Activated T-cell treated with anti-CD3 and anti-CD28 coated beads for 48 hours (primary cell): ENCODE measurements at places on chromosomes 1 and 21.
A peak's percentile ranks its signal among the peaks of the same experiment; 100 is the strongest.

DNA sequence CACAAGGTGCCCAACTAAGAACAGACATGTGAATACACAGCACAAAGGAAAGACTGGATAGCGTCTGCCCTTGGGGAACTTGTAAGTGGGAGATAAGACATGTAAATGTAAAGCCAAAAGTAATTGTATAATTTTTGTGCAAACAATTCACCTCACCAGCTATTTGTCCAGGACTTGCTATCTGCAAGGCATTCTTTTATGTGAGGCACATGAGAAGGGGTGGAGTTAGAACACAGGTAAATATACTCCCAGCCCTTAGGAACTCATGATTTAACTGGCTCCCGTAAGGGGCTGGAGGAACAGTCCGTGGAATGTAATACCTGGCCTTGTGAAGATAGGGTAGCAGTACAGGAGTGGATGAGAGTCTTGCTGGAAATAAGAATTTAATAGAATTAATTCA lies 61.3 kb downstream of the CDK18 start:
- no peak for DNase-seq

DNA sequence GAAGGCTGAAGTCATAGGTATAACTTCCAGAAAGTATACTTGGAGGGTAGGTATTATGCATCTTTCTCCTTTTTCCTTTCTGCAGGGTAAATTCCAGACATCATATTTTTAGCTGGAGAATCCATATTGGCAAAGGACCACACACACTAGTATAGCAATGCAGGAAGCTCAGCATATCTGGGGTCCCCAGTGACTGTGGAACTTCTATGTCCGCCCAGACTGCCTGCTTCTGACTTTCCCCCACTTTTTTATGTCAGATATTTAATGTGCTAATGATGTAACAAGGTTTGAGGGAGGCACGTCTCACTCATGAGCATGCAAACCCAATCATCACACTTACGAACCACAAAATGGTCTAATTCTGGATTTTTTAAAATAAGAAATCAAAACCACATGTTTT lies 90.4 kb downstream of the BACH1 start:
- no peak for DNase-seq

DNA sequence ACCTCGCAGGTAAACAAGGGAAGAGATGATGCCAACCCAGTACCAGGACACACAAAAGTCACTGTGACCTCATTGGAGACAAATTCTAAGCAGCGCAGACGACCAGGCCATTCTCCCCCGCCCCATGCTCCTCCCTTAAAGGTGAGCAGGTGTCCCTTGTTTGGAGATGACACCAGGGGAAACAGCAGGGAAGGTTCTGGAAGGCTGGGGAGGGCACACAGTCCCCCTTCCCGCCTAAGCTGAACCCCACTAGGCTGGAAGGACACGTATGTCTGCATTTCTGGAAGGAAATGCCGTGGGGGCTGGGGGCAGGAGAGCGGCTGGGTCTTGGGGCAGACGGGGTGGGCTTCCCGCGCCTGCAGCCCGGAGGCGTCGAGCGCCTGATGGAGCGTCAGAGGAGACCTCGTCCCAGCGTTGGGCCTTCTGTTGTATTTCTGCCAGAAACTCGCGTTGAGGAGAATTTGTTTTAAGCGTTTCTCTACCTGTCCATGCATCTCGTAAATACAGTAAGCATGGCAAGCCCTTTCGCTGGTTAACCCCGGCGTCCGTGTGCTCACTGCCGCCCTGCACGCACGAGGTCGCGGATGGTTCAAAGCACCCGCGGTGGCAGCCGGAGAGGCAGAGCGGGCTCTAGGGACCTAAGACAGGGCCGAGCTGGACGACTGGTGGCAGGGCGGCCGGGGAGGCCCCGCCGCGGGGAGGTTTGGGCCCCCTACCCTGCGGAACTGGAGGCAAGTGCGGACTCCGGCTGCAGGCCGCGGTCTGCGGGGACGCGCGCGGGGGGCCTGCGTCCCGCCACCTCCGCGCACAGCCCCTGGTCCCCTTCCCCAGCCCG lies 1.2 kb upstream of the LHX4 start:
- no peak for DNase-seq

DNA sequence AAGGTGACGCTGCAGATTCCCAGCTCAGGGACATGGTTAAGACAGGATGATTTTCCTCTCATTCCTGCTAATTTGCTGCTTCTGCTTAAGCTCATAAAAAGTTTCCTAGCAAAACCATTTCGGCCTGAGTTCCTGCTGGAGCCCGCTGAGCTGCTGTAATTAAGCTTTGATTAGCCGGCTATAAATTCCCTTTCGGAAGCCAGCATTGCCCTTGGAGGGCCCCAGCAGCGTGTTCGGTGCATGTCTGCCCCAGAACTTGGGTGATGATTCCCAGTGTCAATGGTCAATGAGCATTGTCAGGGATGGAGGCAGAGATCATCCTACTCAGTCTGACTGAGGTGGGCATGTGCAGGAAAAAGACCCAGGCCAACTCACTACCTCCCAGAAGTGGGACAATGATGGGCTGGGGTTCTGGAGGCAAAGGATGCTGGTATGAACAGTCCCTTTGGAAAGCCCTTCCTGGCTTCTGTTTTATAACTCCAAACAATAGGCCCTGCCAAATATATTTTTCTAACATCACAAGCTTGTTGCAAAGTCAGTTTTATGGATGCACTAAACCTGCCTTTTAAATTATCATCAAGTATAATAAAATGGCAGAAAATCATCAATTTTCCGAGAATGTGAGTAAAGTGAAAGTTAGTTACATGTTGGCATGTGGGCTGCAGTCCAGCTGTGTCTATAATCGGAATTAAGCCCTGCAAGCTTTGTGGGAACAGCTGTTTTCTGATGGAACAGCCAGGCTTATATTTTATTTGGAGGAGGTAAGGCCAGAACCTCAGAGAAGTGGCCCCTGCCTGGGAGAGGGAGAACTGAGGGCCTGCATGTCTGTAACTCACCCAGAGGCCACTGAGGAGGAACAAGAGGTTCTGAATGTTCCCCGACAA lies 257.1 kb downstream of the GRIK3 start:
- no peak for DNase-seq

GRCh38 chr21:31543191-31543590 lies 116.3 kb upstream of the SOD1 start:
- DNase-seq: no peak

- no peak for DNase-seq
Measured at GRCh38 chr1:185257950-185258208, 59.2 kb downstream of the IVNS1ABP start.

DNA sequence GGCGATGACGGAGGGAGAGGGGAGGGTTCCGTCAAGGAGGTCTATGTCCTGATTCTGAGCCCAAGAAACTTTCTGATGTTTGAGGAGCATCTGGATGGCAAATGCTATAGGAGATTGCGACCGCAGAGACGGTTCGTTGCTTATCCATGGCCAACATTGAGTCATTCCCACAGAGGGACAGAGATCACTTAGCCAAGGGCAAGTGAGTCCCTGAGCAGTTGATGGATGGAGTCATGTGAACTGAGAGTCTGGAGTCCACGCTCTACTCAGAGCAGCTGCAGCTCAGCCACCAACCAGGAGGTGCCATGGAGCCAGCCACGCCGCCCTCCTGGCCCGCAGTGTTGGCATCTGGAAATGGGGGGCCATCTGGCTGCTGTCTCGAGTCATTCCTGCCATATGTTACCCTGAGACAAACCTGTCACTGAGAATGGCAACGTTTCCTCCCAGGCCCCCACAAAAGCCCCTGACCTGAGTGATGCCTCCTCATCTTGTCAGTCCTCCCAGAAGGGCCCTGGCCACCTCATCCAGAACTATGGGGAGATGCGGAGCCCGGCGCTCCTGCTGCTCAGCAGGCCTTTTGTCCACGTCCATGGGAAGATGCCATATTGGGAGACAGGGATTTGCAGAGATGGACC lies 58.6 kb downstream of the ATP5PO start:
- DNase-seq: no peak

GRCh38 chr1:180533266-180533987 lies 25.3 kb upstream of the OVAAL start:
- peak; percentile 56 for DNase-seq

- DNase-seq: no peak
Measured at GRCh38 chr1:157042846-157043245, 2.7 kb downstream of the ARHGEF11 start.

DNA sequence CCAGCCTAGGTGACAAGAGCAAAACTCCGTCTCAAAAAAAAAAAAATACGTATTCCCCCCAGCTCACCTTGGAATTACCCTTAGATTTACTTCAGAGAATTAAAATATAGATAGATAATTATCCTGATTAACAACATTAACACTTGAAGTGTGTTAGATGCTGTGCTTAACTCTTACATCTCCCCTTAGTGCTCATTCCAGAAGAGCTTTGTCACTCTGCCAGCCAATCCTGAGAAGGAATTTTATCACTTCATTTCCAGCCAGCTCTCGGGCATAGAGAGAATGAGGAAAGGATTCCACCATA lies 1.6 kb upstream of the SHC1 start:
- DNase-seq: no peak

GRCh38 chr1:3775490-3776230 lies 3.1 kb downstream of the SMIM1 start:
- DNase-seq: peak; percentile 48

GRCh38 chr1:36515315-36516138 lies 32.8 kb upstream of the CSF3R start:
- no peak for DNase-seq

DNA sequence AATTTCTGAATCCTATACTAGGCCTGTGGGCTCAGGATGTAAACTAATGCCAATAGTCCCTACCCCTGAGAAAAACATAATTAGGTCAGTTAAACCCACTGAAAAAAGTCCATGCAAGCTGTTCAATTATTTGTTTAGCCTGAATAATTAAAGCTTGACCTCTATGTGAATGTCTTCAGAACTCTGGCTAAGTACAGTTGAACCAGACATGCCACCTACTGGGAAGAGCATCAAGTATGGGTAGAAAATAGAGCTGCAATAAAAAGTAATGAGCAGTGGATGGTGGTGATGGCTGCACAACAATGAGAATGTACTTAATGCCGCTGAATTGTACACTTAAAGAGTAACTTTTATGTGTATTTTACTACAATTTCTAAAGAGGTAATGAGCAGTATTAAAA lies 23.6 kb upstream of the SLC19A2 start:
- no peak for DNase-seq

GRCh38 chr21:38948377-38949069 lies 142.8 kb downstream of the ETS2 start:
- DNase-seq: no peak

DNA sequence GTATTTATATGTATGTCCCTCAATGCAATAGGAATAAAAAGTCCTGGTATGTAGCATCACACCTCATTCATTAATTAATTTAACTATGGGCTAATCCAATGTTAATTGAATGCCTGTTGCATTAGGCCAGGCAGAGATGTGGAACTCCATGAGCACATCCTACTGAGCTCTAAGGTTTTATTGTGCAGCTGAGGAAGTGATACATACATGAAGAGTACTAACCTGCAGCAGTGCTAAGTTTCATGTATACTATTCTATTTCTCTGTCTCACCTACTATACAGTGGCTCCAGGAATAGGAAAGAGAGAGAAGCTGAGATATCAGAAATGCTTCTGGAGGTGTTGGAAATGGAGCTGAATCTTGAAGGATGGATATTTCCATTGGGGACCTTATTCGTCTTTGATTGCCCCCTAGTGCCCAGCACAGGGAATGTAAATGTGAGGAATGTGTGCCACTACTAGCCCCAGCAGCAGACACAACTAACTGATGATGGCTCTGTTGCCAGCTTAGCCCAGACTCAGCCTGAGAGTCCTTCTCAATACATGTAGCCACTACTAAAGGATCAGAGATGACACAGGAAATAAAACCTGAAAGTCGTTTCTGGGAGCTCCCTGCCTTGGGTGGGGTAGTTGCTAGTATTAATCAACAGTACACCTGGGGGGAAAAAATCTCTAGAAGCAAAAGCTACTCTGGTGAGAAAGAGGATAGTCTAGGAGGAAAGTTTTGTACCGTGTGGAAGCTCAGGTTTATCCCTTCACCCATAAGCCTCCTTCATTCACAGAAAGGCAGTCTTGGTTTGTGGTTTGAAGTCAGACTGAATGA lies 173.3 kb upstream of the FOXD3 start:
- DNase-seq: no peak

DNA sequence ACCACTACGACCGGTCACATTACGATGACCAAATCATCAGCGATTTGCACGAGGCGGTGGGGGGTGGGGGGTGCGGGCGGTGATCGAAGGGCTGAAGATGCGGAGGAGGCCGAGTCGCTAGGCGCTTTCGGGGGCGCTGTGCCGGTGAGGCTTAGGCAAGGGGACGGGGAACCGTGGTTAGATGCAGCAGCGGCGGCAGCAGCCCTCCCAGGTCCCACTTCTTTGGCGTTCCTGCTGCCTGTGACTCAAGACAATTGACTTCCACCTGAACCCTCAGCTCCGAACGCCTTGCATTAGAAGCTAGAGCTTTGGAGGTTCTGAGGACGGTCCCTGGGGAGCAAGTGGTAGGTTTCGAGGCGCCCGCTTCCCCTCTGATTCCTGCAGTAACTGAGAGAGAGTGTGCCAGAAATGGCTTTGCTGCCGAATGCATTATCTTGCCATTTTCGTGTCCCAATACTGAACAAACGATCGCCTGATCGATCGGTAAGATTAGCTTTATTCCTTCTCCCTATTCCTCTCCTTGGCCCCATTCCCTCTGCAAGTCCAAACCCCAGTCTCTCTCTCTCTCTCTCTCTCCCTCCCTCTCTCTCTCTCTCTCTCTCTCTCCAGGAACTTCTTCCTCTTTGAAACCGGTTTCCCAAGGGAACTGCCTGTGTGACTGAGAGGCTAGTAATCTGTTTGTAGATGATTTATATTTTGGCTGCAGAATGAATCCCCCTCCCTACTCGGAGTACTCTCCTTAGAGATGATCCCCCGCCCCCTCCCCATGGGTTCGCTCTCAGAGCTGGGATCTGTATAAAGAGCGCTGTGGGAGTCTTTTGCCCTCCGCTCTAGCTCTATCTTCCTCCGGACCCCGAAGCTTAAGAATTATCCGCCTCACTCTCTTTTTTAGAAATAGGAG lies 735 bp upstream of the BRINP3 start:
- DNase-seq: no peak

GRCh38 chr21:44304877-44305293 lies 5.0 kb downstream of the PFKL start:
- no peak for DNase-seq

DNA sequence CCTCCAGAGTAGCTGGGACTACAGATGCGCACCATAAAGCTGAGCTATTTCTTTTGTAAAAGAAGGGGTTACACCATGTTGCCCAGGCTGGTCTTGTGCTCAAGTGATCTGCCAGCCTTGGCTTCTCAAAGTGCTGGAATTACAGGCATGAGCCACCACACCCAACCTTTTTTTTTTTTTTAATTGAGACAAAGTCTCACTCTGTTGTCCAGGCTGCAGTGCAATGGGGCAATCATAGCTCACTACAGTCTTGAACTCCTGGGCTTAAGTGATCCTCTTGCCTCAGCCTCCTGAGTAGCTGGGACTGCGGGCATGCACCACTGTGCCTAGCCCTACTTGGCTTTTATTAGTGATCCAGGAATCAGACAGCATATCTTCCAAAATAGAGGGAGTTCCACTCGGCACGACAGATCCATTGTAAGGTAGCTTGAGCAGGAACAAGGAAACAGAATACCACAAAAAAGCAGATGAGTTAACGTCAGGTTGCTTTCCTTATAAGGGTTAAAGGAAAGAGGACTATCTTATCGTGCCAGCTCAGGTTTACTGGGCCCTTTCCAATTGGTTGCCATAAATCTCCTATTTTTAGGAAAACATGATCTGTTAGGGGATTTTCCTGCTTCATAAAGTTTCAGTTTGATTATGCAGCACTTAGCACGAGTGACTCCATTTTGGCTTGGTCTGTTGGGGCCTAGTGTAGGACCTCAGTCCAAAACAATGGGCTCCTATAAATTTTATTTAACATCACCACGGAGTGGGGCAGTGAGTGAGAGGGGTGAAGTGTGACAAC lies 45.2 kb downstream of the NENF start:
- DNase-seq: no peak
